HT1080 (cell line): ENCODE measurements at places on chromosomes 16 and 17. TPM values are rescaled to one million over a fixed set of nuclear protein-coding genes. Genes with fewer than 3 reads are reported as not detected.
A peak's percentile ranks its signal among the peaks of the same experiment; 100 is the strongest.

- no peak for DNase-seq
Observed at GRCh38 chr17:40327244-40327729, 18.3 kb downstream of the RARA start.

DNA sequence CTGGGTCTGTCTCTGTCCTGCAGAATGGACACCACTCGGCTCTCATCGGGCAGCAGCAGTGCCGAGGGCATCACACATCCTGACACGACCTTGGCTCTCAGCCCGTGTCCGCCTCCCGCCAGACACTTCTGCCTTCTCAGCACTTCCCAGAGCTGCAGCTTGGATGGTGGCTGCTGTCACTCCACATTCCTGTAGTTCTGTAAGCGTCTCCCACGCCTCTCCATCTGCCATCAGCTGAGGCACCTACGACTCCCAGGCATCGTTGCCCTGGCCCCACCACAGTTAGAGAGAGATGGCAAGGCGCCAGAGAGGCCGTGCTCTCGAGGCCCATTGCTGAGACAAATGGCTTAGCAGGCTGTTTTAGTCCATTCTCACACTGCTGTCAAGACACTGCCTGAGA, 195.9 kb upstream of the CHMP6 start:
- no peak for DNase-seq

- DNase-seq: peak; percentile 27
Observed at GRCh38 chr16:4624827-4625559, 367 bp downstream of the MGRN1 start.

DNA sequence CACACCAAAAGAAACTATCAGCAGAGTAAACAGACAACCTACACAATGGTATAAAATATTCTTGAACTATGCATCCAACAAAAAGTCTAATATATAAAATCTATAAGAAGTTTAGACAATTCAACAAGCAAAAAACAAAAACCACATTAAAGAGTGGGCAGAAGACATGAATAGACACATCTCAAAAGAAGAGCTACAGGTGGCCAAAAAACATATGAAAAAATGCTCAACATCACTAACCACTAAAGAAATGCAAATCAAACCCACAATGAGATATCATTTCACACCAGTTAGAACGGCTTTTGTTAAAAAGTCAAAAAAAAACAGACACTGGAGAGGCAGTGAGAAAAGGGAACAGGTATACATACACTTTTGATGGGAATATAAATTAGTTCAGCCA, 348.9 kb upstream of the MAF start:
- DNase-seq: no peak

GRCh38 chr17:27396045-27396444, 60.2 kb upstream of the KSR1 start:
- no peak for DNase-seq

DNA sequence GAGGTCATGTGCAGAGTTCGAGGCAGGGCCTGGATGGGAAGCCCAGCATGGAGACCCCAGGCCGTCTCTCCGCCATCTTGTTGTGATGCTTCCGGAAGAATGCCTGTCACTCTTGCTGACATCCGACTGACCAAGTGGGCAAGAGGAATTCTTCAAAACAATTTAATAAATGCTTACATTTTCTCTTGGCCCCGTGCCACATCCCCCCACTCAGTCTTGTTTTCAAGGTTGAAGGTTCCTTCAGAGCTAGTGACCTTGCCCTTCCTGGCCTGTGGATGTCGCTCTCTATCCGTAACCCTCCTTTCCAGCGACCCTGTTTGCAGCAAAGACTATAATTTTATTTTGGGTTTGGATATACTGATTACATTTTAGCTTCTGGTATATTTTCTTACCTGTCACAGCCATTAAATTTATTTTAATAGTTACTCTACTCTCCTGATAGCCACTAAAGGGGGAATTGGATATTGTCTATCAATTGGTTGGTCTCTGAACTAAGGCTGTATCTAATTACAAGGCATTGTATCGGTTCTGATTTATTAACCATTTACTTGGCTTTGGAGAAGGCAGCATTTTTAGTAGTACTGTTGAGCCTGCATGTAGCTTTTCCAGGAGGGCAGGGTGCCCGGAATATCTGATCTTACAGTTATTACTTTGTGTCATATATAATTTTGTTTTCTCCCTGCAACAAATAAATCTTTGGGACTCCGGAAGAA, 264.5 kb downstream of the WWOX start:
- no peak for DNase-seq

GRCh38 chr17:55895112-55895759, 144.4 kb downstream of the PCTP start:
- DNase-seq: no peak

- no peak for DNase-seq
Observed at GRCh38 chr16:20617271-20617670, 41.1 kb upstream of the ACSM2B start.

Gene C17orf50
- total RNA-seq: not detected in 2 replicates

Gene CA10
- total RNA-seq: not detected in 2 replicates

Gene KRT20
- total RNA-seq: not detected in 2 replicates

Gene CD300C
- 0.17 and 0.90 TPM in 2 replicates for total RNA-seq
